ENCODE measurements at places on chromosomes 5 and 9.

- DNase-seq, result peak; percentile 38
Measured at GRCh38 chr9:69757996-69758675, 1.7 kb downstream of the PTAR1 start.

DNA sequence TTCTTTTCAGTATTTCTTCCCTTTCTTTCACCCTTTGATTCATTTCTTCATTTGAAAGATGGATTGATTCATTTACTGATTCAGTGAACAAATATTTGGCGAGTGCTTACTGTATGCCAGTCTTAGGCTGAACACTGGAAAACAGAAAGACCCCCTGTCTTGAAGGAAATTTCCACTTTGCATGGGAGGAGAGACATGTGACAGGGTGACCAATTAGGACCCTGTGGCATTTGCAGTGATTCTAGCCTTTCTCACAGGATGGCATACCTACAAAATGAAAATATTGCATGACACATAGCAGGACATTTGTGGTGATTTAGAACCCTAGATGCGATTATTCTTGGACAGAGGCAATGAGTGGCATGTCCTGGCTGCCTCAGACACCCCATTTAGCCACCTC lies 407.2 kb upstream of the SGCD start:
- no peak for DNase-seq

DNA sequence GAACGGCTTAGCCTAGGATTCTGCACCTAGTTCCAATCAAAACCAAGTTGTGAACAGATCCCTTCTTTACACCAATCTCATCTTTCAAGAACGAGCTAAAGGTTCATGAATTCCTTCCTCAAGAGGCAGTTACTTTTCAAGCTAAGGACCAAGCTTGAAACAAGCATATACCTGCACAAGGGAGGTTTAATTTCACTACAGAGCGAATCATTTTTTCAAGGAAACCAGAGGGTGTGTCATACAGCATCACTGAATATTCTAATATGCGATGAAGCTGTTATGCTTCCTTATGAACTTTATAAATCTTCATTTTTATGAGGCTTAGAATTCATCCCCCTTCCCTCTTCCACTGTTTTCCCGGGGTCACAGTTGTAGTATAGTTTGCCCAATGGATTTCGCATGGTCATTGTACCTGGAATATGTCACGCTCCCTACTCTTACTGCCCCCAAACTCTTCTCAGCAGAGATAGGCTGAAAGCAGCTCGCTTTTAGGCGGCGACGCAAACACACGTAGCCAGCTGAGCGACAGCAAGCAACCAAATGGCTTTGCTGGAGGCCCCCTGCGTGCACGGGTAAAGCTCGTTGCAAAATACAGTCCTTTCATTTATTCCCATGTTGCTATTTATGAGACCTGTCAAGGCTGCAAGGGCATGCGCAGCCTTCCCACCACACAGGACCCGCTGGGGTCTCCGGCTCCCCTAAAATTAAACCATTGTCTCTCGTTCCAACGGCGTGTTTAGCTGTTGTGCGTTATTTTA lies 832 bp downstream of the LMBRD2 start:
- DNase-seq, result peak; percentile 59

DNA sequence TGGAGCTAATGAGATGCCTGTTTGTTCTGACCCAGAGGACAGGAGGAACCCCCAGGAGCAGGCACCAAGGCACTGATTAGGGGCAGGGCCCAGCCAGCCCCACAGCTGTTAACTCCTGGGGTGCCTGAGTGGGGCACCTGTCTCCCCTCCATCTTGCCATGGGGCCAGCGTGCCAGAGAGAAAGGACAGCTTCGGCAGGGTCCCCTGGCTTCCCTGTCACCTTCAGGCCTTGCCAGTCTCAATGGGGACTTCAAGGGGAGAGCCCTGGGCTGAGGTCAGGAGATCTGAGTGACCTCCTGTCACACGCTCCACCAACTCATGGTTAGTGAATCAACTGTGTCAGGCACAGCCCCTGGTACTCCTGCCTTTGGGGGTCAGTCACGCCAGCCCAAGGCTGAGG lies 152.7 kb upstream of the MVB12B start:
- DNase-seq, result no peak

GRCh38 chr9:136648751-136649150 lies 14.0 kb upstream of the EGFL7 start:
- DNase-seq, result no peak

- DNase-seq, result peak; percentile 54
Measured at GRCh38 chr9:112711050-112711689, 6.7 kb downstream of the INIP start.

DNA sequence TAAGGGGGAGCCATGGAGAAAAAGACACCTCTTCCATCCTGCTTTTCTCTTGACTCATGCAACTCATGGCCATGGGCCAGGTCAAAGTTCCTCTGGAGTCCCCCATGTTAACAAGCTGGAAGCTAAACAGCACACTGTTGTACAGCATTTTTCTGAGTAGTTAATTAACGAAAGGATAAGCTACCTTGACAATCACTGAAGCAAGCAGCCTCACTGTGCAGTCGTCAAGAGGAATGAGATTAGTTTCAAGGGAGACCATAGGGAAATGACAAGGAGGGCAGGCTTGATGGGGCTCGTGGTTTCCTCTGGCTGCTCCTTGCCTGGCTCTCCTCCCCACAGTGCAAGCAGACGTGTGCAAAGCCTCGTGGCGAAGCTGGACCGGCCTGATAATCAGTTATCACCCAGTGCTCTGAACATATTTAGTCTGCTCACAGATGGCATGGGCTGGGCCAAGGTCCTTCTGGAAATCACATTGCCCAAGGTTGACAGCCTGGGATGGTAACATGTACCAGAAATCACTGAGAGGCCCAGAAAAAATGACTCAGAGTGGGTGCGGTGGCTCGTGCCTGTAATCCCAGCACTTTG lies 209.5 kb downstream of the SLIT3 start:
- DNase-seq, result no peak

DNA sequence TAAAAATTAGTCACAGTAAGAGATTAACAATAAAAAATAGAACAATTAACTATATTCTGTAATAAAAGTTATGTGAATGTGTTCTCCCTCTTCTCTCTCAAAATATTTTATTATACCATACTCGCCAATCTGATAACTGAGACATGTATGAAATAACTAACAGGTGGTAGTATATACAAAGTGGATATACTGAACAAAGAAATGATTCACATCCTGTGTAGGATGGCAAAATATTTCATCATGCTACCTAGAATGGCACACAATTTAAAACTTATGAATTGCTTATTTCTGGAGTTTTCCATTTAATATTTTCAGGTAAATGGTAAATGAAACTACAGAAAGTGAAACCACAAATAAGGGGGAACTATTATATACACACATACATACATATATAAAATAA lies 152.5 kb downstream of the RNF180 start:
- no peak for DNase-seq

DNA sequence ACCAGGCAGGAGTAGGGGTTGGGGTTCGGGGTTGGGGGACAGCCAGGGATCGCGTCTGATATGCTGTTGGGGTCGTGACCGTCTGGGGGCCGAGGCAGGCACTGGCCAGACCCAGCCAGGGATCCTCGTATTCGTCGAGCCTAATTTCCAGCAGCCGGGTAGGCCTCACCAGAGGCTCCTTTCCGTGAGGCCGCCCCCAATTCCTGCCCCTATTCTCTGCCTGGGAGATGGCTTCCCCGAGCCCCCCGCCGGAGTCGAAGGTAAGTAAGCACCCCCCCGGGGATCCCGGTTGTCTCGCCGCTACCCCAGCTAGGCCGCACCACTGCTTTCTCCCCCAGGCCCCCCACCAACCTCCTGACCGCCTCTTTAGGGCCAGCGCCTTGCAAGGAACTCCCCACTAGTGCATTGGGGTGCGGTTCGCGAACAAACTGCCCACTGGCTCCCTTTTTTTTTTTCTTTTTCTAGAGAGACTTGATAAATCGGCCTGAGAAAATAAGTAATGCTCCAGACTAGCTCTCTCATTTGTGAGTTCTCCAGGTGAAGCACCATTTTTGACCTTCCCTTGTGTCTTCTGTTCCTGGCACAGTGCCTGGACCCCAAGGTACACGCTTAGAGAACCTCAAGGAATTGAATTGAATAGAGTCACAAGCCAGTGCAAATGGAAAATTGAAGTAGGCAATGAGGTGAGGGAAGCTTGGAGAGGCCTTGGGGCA lies 435 bp downstream of the ZNF189 start:
- DNase-seq, result no peak

DNA sequence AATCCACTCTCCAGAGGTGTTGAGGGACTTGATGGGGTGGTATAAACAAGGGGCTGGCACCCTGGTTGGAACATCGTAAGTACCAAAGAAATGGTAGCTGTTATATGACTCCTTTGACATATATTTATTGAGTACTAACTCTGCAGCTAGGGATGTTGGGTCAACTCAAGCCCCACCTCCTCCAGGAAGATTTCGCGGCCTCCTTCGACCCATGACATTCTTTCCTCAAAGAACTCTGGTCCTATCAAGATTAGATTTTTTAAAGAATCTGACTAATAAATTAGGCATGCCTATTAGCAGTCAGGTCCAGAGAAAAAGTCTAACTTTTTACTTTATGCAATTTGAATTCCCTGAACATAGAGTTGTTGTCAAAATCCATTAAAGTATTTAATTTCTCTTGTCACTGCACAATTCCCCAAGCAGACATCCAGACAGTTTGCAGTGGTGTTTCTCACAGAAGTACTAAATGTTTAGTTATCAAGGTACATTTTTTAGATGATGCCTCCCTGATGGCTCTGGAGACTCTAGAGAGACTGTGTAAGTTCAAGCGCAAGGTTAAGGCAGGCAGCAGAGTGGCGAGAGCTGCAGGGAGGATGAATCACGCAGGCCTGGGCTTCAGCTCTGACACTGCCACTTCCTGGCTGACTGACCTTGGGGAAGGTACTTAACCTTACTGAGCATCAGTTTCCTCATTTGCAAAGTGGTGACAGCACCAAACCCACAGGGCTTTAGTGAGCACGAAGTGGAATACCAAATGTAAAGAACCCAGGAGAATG lies 209.6 kb downstream of the TTLL11 start:
- DNase-seq, result peak; percentile 45

GRCh38 chr9:125559194-125559593 lies 147.8 kb downstream of the MAPKAP1 start:
- DNase-seq, result no peak

DNA sequence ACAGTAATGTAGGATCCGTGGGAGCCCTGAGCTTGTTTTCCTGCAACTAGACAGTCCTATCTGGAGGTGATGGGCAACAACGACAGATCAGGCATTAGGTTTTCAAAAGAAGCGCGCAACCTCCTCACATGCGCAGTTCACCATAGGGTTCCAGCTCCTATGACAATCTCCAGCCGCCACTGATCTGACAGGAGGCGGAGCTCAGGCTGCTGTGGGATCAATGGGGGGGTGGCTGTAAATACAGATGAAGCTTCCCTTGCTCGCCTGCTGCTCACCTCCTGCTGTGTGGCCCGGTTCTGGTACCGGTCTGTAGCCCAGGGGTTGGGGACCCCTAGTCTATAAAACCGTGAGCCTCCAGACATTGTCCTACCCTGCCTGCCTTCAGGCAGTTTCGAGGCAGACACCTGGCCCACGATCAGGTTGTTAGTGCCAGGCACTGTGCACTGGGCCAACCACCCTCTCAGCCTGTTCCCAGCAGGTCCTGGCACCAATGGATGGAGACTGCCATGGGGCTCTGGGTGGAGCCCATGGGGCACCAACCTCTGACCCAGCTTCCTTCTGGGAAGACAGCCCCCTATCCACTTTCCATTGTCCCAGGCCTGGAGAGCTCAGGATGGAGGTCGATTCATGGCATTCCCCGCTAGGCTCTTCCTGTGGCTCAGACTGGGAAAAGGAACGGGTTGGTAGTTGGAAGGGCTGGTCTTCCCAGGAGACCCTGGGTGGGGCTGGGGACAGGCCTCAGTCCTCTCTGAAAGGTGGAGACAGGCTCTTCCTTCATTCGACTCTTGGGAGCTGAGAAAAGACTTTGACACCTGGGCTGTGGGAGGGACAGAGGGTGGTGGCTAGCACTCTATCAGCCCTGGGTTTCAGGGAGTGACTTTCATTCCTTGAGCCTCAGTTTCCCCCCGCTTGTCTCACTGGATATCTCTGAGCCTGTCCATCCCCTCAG lies 1.7 kb downstream of the ENDOG start:
- DNase-seq, result peak; percentile 13

DNA sequence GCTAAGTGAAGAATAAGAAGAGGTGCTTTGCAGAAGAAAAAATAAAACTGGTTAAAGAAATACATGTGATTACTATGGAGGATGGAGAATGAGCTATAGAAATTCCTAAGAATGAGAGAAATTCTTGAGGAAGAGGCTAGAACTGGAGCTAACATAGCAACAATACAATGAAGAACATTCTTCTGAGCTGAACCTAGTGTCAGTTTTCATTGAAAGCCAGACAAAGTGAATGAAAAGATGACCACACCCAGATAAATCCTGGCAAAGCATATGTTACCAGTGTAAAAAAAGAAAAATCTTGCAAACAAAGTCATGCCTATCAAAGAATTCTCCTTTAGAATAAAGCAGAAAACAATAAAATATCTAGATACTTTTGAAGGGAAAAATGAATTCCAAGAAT lies 39.6 kb downstream of the SGCD start:
- DNase-seq, result no peak

DNA sequence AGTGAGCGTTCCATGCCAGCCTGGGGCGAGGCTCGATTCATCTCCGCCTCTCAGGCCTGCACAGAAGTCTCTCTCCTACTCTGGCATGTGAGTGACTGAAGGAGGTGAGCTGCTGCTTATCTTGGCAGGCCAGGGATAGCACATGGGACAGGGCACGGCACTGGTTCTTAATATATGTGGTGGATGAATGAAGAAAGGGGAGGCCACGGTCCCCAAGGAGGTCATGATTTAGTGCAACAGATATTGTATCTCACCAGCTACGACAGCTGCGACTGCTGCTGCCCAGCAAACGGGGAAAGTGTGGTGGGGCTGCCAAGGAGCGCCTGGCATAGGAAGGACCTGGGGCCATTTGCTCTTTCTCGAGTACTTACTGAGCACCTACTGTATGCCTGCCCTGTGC lies 19.3 kb upstream of the MAPK9 start:
- DNase-seq, result no peak

DNA sequence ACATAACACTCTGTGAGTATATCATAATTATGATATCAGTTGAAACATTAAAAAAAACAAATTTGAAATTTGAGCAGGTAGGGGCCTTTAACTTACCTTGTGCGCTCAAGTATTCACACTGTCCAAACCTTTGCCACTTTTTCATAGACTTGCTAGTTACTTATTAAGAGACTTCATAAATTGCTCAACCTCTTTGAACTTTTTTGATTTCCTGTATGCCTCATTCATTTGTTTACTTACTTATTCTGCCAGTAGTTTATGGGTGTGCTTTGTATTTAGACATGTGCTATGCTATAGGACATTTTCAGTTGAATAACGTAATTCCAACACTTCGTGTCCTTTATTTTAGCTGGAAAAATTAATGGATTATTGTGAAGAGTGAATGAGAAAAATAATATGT lies 204.8 kb downstream of the HCN1 start:
- no peak for DNase-seq
